ENCODE measurements at places on chromosomes 2 and 18. TPM values are rescaled to one million over a fixed set of nuclear protein-coding genes. Genes with fewer than 3 reads are reported as not detected.

DNA sequence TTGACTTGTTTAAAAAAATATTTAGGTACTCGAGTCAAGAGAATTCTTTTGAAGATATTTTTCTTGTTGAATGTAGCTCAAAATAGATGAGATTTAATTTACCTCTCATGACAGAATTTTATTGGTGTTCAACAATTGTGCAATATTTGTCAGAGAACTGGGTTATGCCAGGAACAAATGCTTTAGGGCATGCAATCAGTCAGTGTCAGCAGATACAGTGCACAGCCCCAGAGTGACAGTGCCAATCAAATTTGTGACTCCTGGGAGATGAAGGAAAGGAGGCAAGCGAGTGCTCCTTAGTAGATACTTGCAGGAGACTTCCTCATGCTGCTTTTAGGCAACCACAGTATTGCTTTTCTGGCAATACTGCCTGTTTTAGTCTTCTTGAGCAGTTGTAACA lies 81.2 kb upstream of the DSEL start:
- no peak for DNase-seq

DNA sequence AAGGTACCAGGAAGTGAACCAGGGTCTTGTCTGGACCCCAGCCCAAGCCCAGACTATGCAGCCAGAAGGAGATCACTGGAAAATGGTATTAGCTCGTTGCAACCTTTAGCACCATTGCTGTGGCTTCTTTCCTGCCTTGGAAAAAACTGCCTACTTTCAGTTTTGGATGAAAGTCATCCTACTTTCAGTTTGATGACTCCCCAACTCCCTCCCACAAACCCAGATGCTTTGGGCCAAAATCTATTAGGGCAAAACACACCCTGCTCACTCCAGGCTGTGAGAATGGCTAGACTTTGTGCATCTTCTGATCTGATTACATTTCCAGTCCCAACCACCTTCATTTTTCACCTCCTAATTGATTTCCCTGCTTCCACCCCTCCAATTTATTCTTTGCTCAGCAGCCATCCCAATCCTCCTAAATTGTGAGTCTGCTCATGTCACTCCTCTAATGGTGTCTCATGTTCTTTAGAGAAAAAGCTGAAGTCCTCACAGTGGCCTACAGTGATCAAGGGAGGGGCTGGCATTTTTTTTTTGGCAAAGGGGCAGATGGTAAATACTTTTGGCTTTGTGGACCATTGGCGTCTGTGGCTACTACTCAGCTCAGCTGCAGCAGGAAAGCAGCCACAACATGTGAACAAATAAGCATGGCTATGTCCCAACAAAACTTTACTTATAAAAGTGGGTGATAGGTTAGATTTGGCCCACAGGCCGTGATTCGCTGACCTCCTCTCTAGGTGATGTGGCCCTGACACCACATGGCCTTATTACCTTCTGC lies 368.7 kb downstream of the SLC4A3 start:
- DNase-seq = no peak

DNA sequence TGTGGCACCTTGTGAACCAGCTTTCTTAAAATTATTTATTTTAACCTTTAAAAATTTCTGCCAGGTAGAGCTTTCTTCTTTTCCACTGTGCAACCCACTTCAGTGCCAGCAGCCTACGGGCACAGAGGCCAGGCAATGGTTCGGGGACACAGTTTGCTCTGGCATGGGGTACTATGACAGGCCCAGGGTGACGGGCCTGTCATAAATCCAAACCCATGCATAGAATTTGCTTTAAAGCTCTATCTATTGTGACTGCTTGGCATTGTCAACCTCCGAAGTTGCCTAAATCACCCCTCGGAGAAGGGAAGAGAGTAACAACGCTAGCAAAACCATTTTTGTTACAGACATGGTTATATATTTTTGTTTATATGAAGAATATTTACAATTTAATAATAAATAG lies 1.5 kb downstream of the ODC1 start:
- no peak for DNase-seq

GRCh38 chr18:24112874-24113615 lies 25.8 kb upstream of the CABYR start:
- DNase-seq = no peak

- no peak for DNase-seq
Measured at GRCh38 chr2:99998651-99999320, 143.6 kb downstream of the AFF3 start.

GRCh38 chr2:66095820-66096345 lies 339.0 kb upstream of the MEIS1 start:
- DNase-seq = no peak

Gene CDKL4
- total RNA-seq = 0.38 TPM

Gene FBXO11
- 87.3 TPM for total RNA-seq

Gene FABP1
- total RNA-seq = not detected

Gene RASGRP3
- 2.2 TPM for total RNA-seq
